Daoy (cell line): ENCODE measurements at places on chromosomes 2 and 18.

DNA sequence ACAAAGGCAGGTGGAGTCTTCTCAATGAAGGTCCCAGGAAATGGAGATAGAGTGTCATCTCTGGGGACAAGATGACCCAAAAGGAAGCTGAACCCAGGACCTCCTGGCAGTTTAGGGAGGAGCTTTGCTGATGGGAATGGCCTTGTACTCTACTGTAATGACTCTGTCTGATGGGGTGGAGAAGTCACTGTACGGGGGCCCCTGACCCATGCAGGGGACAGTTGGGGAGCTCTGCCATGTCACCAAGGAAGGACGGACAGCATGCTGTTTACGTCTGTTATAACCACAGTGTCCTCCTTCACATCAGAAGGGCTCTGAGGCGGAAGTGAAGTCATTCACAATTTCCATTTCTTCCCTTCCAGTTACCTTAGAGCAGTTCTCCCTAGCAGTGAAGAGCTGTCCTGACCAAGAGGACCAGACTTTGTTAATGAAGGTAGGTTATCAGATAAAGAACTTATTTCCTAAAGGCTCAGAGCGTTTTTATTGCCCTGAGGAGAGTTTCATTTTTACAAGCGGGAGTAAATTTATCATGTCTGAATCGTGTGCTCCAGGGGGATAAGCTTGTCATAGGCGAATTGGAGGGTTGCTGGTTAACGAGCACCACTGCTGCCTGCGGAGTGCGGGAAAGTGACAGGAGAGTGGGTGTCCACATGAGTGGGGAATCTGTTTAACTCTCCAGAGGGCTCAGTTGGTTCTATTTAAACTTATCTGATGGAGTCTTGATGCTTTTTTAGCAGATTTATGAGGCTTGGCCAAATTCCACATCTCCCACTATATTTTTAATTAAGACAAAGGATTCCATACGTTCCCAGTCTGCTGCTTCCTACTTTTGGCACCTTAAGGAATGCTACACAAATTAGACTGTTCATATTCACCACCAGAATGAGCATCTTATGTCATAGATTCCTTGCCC is 71.6 kb upstream of the BCL2L11 start:
- no peak for DNase-seq

- no peak for DNase-seq
These were observed 98.8 kb downstream of the DPP4 start for GRCh38 chr2:161975062-161975812.

GRCh38 chr18:49510393-49511115 is 23.5 kb upstream of the C18orf32 start:
- DNase-seq = peak; percentile 56

DNA sequence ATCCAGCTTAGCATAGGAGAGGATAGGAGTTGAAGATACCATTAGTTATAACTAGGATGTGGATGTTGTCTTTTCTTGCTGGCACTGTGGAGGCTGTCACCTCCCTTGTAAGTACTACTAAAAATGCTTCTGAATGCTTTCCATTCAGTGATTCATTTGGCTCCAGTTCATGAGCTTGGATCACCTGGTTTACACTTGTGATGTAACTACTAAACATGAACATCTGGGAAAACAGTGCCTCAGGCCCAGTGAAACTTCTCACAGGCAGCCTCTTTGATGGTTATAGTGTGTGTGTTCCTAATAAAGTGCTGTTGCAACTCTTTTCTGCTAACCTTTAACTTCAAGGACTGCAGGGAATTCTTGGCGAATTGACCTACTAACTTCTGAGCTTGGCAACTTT is 13.0 kb upstream of the SLC9A2 start:
- no peak for DNase-seq

DNA sequence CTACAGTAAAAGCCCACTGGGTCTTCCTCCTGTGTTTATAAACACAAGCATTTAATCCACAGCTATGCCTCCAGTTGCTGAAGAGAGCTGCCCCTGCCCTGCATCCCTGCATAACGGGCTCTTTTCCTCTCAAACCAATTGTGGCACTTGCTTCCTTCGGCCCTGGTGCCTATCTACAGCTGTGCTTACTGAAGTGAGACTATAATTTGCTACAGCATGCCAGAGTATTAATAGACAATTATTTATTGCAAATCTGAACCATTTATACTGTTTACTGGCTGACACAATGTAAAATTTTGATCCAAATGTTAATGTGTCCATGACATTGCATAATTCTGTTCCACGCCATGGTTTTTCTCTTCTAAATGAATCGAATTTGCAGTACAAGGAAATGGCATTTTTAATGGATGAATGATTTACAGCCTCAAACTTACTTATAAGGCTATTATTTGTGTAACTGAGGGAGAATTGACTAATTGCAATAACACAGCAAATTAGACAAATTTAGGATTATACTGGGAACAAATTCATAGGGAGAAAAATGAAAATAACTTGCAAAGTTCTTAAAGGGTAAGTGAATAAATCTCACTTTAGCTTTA is 457.0 kb upstream of the HNRNPA3 start:
- DNase-seq = no peak

DNA sequence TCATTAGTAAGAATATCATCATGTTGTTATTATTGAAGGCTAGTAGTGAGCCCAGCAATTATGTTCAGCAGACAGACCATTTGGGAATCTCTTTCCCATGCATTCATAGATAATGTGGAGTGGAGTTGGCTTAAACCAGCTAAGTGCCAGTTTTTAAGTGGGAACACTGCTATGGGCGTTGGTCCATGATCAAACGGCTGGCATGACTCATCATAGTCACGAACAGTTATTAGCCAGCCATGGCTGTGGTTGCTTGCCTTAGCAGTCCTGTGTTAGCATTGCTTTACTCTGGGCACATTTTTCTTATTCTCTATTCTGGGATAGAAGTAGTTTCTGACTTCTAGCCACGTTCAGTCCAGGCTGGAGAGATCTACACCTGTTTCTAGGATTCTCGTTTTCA is 17.7 kb downstream of the EIF4E2 start:
- peak; percentile 90 for DNase-seq

DNA sequence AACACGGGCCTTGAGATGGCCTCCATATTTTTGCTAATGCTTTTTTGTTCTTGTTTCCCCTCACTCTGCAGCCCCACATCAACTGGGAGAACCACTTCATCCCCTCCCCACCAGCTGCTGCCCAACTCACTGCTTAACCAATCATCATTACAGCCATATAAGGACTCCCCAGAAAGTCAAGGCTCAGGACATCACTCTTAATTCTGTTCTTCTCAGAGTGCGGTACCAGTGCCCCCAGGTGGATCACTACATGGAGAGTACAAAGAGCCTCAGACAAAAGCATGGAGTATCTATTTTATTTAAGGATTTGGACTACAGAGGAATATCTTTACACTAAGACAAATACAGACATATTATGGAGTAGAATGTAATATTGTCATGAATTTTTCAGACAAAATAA is 340.6 kb downstream of the PAX3 start:
- peak; percentile 13 for DNase-seq

- DNase-seq = no peak
These were observed 83.7 kb upstream of the B3GNT2 start for GRCh38 chr2:62112179-62112578.

GRCh38 chr2:167943897-167944296 is 303.5 kb downstream of the STK39 start:
- no peak for DNase-seq

DNA sequence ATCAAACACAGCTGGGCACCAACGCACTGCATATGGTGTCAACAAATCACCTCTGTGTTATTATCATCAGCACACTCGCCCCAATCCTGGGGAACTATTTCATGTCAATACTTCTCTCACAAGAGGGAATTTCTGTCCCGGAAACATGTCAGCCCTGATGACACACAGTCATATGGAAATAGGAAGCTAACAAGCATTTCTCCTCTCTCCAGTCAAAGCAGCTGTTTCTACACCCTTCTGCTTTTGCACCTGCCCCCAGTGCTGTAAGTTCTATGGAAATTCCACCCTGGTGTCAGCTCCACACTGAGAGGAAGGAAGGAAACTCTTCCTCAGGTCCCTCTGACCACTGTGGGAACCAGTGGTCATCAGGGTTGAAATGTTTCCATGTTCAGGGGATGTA is 447.6 kb upstream of the ID2 start:
- DNase-seq = no peak

DNA sequence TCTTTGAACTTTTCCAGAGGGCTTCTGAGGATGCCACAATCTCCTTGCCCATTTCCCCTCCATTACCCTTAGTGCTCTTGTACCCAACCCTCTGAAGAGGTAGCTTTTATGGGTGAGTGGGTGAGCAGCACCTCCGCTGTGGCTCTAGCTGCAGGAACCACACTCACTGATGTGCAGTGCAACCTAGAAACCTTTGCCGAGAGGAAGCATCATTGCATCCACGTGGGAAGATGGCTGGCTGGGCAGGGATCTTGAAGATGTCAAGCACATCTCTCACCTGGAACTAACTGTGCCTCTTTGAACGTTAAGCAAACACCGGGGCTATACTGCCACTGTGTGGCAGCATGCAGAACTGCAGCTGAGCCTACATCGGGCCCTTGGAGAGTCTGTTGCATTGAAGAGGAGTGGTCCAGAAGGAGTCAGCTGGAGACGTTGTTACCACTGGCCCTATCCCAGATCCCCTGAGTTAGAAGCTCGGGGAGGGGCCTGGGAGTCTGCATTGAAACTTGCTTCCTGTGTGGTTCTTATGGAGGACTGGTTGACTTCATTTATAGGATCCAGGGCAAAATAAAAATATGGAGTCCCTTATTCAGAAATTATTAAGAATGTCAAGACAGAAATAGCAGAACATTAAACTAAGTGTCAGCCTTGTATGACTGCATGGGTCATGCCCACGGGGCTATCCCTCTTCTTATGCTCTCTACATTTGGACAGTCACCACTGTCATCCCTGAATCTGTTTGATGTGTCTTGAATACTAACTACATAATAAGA is 28.7 kb downstream of the IGFBP5 start:
- peak; percentile 67 for DNase-seq

- DNase-seq = no peak
These were observed 99.0 kb downstream of the L3MBTL4 start for GRCh38 chr18:6315517-6316331.

- DNase-seq = no peak
These were observed 159.5 kb upstream of the ZNF516 start for GRCh38 chr18:76654577-76654976.

- DNase-seq = no peak
These were observed 72.5 kb downstream of the SCG2 start for GRCh38 chr2:223529696-223530095.

GRCh38 chr2:229282758-229283546 is 11.9 kb upstream of the PID1 start:
- peak; percentile 65 for DNase-seq

DNA sequence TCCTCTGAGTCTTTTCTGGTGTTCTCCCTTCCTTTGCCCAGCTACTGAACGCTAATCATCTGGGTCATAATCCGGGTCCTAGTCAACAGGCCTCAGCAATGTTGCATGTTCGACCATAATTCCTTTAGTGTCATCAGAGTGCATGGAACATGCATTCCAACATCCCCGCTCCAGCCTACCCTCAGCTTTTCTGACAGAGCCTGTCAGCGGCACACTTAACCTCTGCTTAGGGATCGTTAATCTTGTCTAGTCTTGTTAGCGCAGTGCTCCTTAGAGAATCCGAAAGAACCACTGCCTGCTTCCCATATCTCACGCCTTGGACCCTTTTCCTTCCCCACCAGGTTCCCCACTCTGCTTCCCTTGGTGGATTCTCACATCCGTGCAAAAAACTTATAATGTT is 767.9 kb upstream of the ID2 start:
- no peak for DNase-seq

- no peak for DNase-seq
These were observed 133.6 kb downstream of the BCL2 start for GRCh38 chr18:63185984-63186383.

- peak; percentile 16 for DNase-seq
These were observed 186.8 kb upstream of the CTAGE1 start for GRCh38 chr18:22604390-22604985.

- DNase-seq = no peak
These were observed 241.5 kb downstream of the PTGR3 start for GRCh38 chr18:74967438-74967837.

- peak; percentile 56 for DNase-seq
These were observed 396.8 kb downstream of the NCKAP5 start for GRCh38 chr2:133171393-133172004.

DNA sequence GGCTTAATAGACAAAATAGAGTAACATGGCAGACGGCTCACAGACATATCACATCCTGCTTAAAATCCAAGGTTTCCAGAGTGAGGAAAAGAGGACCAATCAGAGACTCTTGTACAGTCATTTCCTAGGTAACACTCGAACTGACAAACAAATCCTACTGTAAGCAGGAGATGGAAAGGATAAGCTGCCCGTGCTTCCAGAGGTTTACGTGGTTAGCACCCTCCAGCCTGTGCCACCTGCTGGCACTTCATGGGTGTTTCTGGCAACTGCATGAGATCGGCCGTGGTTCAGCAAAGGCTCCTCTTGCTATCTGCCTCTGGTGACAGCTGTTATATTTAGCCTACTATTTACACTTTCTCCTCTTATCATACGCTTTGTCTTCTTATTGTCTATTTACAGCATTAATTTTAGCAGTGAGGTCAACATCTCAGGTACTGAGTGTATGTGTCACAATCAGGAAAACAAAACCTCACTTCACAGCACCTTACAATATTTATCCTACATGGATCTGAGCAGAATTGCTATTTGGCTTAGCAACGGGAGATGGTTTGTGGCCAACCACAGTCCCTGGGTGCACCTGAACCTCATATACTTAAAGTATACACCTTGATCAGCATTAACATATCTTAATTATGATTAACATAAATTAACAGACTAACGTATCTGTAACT is 226.9 kb downstream of the TMEM163 start:
- DNase-seq = peak; percentile 37

GRCh38 chr2:46118656-46119371 is 178.4 kb upstream of the EPAS1 start:
- no peak for DNase-seq

DNA sequence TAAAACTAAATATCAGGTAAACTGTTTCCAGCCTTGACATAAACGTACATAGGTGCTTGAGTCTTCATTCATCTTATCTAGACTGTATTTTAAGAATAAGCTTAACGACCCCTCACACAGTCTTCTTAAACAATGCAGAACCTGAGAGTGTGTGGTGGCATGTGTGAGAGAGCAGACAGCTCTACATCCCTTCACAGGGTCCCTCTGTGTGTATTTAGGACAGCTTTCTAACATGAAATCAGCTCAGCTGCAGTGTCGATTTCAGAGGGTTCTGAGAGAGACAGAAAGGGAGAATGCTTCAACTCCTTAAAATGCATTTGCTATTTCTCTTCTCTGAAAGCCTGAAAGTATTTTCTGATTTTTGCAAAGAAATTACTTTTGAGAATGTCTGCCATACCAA is 185.2 kb downstream of the GRB14 start:
- no peak for DNase-seq

- DNase-seq = no peak
These were observed 420 bp downstream of the PIGN start for GRCh38 chr18:62186499-62186773.

- no peak for DNase-seq
These were observed 81.1 kb upstream of the GLI2 start for GRCh38 chr2:120654381-120655134.

- DNase-seq = peak; percentile 6
These were observed 1.1 kb downstream of the AFTPH start for GRCh38 chr2:64525317-64525613.

- no peak for DNase-seq
These were observed 84.7 kb upstream of the CYRIA start for GRCh38 chr2:16750175-16750924.

GRCh38 chr2:219707496-219708285 is 80.3 kb downstream of the SLC4A3 start:
- peak; percentile 40 for DNase-seq

GRCh38 chr2:85445316-85446295 is 27.1 kb downstream of the SH2D6 start:
- peak; percentile 36 for DNase-seq
